ENCODE measurements at places on chromosomes 6 and 20. TPM values are rescaled to one million over a fixed set of nuclear protein-coding genes. Genes with fewer than 3 reads are reported as not detected.

The WFDC5 gene
- not detected for total RNA-seq

The ZNF165 gene
- total RNA-seq = 4.3 TPM

The RNF8 gene
- total RNA-seq = 12.2 TPM

The MAP3K5 gene
- 44.0 TPM for total RNA-seq

The WFDC12 gene
- total RNA-seq = not detected

The SYTL3 gene
- 54.8 TPM for total RNA-seq

The MYT1 gene
- not detected for total RNA-seq

The RAB23 gene
- total RNA-seq = 0.07 TPM

The FANCE gene
- 5.5 TPM for total RNA-seq

The CST8 gene
- total RNA-seq = not detected

The LAMA2 gene
- total RNA-seq = 0.47 TPM

Data from CD4-positive, CD25-positive, alpha-beta regulatory T cell (primary cell).